ENCODE measurements at places on chromosomes 3 and 15.

- DNase-seq = no peak
Observed at GRCh38 chr15:52318729-52319500, 23.3 kb upstream of the MYO5C start.

DNA sequence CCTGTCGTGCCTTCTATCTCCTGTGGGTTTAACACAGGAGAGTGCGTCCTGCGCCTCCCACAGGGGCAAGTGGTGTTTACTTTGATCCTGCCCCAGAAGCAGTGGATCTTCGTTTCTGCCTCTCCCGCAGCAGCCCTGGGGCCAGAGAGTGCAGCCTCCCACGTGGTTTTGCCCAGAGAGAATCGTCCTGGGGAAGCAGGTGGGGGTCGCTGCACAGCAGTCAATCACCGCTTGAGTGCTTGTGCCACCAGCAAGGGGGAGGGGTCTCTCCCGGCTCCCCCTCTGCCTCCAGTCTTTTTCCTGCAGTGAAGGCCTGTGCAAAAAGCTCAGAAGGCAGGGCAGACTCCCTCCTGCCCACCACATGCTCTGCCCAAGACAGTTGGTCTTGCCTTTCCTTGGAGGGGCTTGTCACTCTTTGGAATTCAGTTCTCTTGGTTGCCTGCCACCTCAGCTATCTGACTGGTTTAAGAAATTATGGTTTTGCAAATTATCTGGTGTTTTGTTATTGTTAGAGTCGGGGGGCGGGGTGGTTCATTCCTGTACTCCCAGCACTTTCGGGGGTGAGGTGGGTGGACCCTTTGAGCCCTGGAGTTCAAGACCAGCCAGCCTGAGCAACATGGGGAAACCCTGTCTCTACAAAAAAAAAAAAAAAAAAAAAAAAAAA is 26.9 kb downstream of the STOML1 start:
- DNase-seq = no peak

- no peak for DNase-seq
Observed at GRCh38 chr3:56590814-56591213, 33.8 kb downstream of the CCDC66 start.

GRCh38 chr15:96893159-96893906 is 562.8 kb downstream of the NR2F2 start:
- no peak for DNase-seq

GRCh38 chr3:175951047-175951694 is 1092.0 kb downstream of the NAALADL2 start:
- DNase-seq = no peak

DNA sequence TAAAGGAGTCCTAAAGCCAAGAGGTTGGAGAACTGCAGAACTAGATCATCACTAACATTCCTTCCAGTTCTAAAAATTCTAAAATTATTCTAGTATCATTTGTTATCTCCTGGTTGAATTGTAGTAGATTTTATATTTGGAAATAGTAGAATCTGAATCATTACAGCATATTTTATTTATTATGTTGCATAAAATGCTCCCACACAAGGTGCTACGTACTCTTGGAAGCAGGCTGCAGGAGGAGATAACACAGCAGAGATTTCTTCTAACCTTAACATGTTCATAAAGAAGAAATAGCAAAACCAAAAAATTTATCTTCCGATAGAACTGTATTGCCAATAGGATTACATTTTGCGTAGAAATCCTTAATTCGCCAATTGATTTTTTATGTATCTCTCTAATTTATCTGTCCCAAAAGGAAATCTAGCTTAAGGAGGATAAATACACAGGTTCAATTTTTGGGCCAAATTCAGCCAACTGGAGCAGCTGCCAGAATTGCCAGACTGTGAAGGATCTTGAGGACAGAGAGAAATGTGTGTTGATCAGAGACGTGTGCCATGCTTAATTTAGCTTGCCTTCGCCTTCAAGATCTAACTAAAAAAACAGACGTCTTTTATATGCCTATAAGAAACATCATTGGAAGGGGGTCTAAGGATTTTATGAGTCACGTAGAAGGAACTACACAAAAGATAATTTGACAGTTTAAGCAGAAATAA is 134.4 kb upstream of the MITF start:
- DNase-seq = no peak

DNA sequence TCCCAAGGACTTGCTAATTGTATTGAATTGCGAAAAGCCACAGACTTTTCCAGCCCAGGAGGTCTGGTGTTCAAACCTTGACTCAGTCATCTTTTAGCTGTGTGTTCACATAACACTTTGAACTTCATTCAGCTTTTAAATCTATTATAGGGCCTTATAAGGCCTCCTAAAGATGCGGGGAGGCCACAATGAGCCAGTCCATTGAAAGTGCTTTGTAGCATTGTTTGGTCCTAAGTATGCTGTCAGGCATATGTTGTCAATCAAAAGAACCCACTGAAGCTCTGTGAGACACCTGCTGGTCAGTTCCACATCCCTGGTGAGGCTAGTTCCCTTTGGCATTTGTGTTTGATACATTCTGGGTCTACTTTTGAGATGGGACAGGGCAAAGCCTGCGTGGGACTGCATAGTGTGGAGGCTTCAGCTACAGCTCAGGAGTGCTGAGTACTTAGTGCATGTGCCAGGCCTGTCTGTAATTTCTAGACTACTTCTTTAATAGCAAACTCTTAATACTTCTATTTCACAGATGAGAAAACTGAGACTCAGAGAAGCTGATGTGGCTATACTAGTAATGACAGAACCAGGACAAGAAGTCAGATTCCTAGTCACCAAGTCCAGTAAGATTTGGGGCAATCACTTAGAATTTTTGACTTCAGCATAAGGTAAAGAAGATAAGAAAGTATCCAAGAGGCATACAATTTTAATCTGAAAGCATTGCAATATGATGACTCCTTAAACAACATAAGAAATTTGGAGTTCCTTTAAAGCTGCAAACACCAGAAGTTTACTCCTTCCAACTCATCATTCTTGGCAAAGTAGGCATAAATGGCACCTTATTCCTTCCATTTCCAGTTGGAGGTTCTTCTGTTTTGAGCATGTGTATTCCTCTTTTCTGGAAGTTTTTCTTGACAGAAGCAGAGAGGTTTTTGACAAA is 213.0 kb downstream of the PDCD6IP start:
- no peak for DNase-seq

DNA sequence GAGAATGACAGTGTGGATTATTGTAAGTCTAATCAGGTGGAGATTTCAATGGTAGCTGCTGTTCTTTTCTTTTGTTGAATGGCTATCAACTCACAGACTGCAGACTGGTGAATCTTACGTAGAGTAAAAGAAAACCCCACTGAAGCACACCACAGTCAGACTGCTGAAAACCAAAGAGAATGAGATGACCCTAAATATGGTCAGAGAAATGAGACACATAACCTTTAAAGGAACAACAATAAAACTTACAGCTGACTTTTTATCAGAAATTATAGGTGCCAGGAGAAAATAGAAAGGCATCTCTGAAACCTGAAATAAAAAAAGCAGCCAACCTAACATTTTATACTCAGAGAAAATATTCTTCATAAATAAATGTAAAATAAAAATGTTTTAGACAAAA is 12.7 kb upstream of the UBE3A start:
- DNase-seq = no peak

DNA sequence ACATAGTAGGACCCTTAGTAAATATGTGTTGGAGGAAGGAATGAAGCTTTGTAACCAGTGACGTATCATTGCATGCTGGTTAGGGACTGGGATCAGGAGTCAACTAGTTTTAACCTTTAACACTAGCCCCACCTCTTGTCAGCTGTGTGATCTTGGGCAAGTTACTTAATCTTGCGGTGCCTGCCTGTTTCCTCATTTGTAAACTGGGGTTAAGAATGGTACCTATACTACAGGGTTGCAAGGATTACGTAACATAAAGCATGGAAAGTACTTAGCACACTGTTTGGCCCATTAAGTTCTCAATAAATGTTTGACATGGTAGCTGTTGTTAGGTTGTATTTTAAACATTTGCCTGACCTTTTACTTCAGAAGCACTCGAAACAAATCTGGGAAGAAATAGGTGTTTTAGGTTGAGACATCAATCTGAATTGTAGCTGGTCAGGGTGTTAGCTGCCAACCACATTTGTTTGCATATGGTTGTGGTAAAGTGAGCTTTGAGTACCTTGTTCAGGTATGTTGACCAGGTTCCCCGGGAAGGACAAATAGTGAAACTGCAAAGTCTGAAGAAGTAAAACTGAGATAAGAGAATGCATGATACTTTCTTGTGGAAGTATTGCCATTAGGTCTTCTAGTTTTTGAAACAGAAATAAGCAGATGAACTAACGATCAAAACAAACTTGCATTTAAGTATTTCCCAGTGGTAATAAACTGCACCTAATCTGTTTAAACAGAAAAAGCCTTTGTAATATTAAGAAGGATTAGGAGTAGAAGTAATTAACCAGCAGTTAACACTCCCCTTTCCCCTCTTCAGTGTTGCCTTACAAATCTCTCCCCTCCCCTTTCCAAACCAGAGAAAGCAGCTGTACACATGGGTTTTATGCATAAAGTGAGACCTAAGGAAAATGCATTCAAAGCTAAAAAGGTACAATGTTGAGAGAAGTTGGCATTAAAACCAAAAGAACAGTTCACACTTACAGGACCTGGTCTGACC is 25.8 kb upstream of the SCAANT1 start:
- DNase-seq = no peak

DNA sequence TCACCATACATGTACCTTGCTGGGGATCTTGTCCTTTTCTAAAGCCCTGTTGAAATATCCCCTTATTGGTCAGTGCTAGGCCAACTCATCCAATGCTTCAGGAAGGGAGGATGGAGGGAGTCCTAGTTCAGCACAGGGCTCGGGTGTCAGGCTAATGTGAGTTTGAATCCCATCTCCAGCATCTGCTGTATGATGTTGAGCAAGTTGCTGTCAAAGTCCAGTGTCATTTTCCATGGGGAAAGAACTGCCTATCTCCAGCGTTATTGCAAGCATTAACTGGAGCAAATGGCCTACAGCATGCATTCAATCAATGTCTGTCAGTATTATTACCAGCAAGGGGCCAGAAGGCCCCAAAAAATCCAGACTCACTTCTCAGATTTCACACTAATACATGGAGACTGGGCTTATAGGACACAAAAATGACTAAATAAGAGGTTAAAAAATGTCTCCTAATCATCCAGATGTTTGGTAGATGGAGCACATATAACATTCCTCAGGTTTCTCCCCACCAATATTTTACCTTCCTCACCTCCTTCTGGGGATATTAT is 40.8 kb downstream of the SRGAP3 start:
- DNase-seq = no peak

DNA sequence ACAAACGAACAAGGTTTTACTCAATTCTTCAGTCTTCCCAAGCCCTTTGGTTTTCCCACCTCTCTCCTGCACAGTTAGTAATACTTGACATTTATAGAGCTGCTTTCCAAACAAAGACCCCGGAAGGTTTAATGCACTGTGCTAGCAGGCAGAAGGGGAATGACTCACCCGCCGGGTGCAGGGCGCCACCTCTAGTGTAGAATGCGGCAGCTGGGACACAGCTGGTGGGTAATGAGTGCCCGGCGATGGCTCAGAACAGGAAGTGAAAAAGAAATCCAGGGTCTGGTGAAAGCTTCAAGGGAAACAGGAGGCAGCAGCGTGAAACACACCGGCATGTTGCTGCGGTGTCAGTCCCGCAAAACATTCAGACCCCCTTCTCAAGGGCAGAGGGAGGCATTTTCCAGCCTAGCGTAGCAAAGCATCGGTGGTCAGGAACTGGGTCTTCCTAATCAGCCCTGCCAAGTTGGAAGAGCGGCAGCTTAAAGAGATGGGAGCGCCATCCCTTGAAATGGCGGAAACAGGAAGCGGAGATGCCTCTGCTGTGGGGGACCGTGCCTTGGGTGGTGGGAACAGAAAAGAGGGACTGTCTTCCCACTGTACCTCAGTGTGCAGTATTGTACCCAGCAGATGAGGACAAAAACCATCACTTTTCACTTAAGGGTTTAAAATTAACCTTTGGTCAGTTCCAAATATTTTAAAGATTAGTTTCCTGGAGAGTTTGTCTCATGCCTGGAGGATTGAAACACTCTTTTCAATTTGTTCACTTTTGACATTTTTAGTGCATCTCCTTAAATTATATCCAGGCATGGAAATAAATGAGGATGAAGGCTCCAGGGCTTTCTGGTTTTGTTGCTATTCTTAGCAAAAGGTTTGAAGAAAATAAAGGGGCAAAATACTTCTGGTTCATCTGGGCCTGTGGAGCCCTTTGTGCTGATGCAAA is 160.7 kb upstream of the MCTP2 start:
- no peak for DNase-seq

- no peak for DNase-seq
Observed at GRCh38 chr3:4231041-4231440, 72.1 kb upstream of the SETMAR start.

DNA sequence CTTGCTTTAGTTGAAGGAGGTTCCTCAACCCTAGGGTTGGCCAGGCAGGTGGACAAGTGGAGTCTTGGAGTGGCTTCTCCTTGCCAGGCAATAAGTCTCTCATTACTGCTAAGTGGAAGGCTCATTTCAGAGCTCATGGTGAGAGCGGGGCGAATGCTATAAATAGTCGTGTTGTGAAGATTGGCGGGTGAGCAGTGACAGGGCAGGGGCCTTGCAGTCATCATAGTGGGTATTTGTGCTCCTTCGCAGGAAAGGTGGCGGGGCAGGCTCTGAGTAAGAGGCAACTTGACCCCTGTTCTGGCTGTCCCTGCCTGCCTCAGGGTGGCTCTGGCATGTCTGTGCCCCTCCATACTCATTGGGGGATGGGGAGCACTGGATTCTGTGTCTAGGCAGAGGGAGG is 8.7 kb upstream of the GRM2 start:
- no peak for DNase-seq

DNA sequence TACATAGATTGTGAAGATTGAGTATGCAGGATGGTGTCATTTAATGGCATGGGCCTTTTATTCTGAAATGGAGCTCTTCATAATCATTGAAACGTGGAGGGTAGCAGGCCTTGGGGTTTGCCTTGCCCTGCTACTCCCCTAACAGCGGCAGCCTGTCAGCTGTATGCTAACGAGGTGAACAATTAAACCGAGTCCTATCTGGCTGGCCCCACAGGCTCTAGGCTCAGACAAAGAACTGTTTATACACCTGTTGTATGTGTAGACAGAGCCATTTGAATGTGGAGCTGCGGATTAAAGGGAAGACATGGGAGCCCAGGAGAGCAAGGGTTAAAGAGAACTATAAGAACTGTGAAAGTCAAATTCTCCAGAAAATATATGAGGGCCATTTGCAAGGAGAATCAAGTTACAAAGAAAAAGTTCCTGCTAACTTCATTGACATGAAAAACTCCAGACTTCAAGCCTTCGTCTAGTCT is 116.7 kb upstream of the CGNL1 start:
- DNase-seq = no peak

- no peak for DNase-seq
Observed at GRCh38 chr15:49721621-49722020, 100.8 kb downstream of the DTWD1 start.

DNA sequence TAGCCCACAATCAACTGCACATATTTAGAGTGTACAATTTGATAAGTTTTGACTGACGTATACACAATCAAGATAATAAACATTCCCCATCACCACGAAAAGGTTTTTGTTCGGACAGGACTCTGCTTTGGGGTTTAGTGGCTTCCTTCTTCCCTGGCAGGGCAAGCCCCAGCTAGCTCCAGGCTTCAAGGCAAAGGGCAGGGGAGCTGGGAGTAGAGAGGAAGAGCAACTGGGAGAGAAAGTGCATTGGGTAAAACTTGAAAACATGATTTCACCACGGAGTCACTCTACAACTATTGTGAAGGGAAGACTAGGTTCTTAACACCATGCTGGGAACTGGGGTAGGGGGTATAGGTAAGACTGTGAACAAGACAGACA is 185.1 kb upstream of the UBE2E1 start:
- DNase-seq = no peak

- no peak for DNase-seq
Observed at GRCh38 chr3:71872256-71872655, 87.3 kb upstream of the PROK2 start.

Measured in stimulated activated CD8-positive, alpha-beta memory T cell treated with anti-CD3 and anti-CD28 coated beads, Interleukin-12 subunit alpha, Interleukin-12 subunit beta, amount 100 ng/mL, for 1 hour (primary cell).